GM03348 (cell line): ENCODE measurements at places on chromosomes 13 and 19.

DNA sequence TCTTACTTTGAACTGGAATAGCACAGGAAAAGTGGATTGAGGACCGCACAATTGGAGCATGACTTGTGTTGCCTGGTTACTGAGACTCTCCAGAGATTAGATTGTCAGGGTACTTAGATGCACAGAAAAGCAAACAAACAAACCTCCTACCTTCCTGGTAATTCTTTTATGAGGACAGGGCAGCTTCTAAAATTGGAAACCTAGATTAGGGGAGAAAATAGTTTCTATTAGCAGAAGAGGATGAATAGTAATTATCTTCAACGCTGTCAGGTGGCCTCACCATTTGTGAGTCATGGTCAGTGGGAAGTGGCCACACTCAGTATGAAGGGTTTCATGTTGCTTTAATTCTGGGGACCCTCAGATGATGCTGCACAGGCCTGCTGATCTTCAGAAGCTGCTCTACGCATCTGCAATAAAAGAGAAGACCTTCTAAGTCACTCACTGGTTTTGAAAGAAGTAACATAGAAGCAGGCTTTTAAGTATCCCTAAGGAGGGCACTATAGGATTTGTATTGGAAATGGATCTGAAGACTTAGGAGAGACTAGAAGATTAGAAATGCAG lies 106.8 kb downstream of the LACC1 start:
- no peak for DNase-seq

- DNase-seq = peak; percentile 20
These were observed 154.2 kb downstream of the TM9SF2 start for GRCh38 chr13:99655351-99656091.

DNA sequence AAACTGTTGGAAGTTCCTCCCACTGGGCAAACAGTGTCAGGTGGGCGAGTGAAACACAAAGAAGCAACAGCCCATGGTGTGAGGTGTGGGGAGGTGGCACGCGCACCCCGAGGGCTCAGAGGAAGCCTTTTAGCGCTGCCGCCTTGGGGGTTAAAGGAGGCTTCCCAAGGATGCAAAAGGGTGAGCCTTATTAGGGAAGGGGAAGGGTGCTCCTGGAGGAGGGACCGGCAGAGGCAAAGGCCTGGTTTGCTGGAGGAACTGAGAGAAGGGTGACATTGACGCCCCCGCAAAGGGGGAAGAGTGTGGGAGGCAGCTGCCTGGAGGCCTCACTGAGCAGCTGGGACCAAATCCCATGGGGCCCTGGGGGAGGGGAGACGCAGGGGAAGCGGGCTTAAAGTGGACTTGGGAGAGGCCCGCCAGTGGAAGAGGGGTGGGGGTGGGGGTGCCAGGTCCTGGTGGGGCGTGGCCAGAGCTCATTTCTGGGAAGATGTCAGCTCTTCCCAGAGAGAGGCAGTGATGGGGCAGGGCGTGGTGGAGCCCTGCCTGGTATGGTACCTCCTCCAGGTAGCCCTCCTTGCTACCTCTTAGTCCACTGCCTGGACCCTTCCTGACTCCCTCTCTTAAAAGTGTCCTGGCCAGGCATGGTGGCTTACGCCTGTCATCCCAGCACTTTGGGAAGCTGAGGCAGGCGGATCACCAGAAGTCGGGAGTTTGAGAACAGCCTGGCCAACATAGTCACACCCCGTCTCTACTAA lies 12.0 kb upstream of the FCHO1 start:
- no peak for DNase-seq

DNA sequence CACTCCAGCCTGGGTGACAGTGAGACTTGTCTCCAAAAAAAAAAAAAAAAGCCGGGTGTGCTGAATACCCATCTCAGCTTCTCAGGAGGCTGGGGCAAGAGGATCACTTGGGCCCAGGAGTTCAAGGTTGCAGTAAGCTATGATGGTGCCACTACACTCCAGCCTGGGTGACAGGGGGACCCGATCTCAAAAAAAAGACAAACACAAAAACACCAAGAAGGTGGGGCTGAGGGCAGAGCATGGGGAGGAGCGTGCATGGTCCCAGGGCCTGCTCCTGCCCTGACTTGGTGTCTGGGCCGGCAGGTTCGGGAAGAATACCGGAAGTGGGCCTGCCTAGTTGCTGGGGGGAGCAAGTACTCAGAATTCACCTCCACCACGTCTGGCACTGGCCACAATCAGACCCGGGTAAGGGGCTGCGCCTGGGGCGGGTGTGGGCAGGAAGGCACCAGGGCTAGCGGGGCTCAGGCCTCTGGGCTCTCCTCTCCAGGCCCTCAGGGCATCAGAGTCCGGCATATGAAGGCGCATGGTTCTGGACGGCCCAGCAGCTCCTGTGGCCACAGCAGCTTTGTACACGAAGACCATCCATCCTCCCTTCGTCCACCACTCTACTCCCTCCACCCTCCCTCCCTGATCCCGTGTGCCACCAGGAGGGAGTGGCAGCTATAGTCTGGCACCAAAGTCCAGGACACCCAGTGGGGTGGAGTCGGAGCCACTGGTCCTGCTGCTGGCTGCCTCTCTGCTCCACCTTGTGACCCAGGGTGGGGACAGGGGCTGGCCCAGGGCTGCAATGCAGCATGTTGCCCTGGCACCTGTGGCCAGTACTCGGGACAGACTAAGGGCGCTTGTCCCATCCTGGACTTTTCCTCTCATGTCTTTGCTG lies 11.3 kb downstream of the DDX39A start:
- no peak for DNase-seq

GRCh38 chr19:7113233-7113632 lies 43.7 kb downstream of the ZNF557 start:
- no peak for DNase-seq

DNA sequence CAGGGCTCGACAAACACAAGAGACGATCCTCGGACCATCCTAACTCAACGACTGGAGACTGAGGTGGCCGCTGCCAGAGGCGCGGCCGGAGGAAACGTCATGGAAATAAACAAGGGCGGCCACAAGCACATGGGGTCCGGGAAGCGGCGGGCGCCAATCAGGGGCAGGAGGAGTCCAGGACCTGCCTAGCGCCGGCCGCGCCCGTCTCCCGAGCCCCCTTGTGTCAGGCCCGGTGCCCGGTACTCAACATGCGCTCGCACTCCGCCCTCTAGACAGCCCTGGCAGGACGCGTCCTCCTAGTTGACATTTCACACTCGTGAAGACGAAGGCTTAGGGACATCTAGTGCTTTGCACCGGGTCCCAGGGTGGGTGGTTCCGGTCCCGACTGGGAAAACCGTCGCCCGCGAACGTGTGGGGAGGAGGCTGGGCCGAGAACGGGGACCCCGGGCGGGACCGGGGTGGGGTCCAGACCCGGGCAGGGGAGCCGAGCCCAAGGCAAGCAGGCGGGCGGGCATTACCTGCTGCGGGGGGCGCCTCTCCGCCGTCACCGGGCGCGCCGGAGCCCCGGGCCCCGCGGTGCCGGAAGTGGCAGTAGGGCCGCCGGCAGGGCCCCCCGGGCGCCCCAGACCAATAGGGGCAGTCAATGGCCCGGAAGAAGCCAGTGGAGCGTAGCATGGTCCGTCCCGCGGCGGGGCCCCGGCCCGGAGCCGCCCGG lies 442 bp downstream of the REXO1 start:
- DNase-seq = peak; percentile 65

- no peak for DNase-seq
These were observed 50.9 kb downstream of the CCDC70 start for GRCh38 chr13:51912511-51913225.

DNA sequence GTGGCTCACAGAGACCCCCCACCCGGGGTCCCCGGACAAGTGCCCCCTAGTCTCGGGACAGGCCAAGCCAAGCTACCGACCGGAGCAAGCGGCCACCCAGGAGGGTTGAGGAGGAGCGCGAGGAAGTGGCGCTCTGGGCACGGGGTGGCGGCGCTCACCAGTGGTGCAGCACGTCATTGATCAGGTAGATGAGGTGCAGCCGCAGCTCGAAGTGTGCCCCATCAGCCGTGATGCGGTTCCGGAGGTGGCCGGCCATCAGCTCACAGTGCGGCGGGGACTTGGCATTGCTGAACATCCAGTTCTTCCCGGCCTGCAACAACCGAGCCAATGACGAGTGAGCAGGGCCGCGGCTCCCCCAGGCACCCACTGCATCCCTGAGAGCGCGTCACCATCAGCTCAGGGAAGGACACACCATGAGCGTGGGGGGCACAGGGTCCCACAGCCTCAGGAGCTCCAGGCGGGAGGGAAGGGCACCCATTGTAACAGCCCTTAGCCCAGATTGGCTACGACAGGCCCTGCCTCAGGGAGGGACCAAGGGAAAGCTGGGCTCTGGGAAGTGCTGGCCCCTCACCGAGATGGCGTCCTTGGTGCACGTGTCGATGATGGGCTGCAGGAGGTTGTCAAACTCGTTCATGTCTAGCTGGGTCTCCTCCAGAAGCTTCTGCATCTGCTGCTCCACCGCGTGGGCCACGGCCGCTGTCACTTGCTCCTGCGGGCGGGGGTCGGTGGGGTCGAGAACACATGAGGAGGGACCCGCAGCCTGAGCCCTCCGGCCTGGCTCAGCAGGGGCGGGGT lies 9.6 kb downstream of the CHERP start:
- DNase-seq = no peak

- no peak for DNase-seq
These were observed 934.3 kb downstream of the DIAPH3 start for GRCh38 chr13:59229401-59229800.

DNA sequence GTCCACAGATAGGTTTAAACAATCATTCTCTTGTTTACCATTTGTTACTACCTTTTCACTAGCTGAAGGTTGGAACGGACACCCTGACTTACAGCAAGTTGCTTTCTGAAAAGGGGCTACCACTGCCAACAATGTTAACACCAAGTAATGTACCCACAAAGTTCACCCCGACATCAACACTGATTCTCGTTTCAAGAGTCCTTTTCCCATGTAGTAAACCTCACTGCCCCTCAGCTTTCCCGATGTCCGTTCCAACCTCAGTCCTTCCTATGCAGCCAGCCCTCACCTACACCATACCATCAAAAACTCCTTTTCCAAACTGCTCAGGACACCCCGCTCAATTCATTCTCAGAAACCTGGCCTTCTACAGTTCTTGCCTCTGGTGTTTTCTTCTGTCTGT lies 29.0 kb downstream of the PEG3 start:
- DNase-seq = no peak

- DNase-seq = peak; percentile 82
These were observed 186.2 kb upstream of the PCDH9 start for GRCh38 chr13:67416047-67416925.

DNA sequence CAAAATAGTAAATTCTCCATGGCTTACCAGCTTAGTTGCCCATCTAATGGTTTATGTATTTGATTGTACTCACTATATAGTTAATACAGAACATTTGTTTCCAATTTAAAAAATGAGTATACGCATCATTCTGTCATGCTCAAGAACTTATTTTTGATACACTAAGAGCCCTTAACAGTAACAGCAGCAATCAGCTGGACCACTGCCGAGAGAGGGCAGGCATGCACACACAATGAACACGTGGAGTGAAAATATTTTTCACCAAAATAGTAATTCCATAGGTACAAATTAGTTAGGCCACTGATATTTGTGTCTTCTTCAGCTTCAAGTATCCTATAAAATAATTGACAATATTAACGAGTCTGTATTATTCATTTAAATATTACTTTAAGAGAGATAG lies 109.9 kb downstream of the KLF12 start:
- DNase-seq = no peak
